ENCODE measurements at places on chromosomes 12 and 14.
A peak's percentile ranks its signal among the peaks of the same experiment; 100 is the strongest.

DNA sequence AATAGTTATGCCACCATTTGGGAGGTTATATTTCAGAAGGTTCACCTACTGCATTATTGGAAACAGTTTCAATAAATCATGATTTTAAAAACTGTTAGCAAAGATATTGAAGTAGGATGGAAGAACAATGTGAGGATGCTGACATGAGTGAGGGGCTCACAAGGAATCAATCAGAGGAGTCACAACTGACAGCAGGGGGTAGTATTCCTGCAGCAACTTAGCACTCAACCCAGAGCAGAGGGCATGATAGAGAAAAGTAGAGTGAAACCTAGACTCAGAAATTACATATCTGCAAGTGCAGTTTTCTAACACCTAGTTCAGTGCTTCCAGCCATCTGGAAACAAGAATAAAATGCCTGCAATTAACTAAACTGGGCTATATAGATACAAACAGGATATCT lies 772.5 kb upstream of the USP15 start:
- no peak for DNase-seq

- DNase-seq = no peak
Observed at GRCh38 chr12:851913-852312, 97.6 kb downstream of the RAD52 start.

- no peak for DNase-seq
Observed at GRCh38 chr14:85856430-85856829, 326.5 kb downstream of the FLRT2 start.

DNA sequence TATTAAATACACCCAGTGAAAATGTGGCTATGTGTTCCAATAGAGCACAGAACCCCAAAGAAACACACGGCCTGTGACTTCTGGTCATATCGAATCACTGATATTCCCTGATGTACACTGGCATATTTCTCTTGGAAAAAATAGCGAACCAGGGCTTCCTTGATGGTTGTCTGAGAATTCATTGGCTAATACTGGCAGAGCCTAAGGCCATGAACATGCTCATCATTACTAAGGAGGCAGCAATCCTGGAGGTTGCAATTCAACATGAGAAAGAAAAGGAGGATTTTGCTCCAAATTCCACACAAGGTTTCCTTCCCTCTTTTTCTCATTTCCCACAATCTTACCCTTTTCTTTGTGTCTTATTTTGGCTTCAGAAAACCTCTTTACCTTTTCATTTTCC lies 212.9 kb upstream of the HMGA2 start:
- DNase-seq = no peak

GRCh38 chr12:113221997-113222729 lies 899 bp downstream of the TPCN1 start:
- peak; percentile 35 for DNase-seq

DNA sequence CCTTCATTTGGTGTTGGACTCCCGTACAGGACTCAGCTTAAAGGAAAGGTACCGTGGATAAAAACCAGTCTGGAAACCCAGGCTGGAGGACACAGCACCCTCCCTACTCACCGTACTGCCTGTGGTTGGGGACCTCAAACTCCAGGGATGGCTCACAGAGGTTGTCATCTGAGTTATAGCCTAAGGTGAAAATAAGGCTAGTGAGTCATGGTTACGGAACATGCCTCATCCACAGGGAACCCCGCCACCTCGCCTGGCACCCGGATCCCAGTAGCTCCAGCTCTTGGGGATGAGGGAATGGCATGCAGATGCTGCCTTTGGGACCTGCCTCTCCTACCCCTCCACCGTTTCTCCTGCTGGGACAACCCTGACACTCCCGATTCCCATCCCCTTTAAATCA lies 36.8 kb upstream of the GPR68 start:
- no peak for DNase-seq

GRCh38 chr14:82587226-82587625 lies 1053.6 kb upstream of the SEL1L start:
- no peak for DNase-seq

DNA sequence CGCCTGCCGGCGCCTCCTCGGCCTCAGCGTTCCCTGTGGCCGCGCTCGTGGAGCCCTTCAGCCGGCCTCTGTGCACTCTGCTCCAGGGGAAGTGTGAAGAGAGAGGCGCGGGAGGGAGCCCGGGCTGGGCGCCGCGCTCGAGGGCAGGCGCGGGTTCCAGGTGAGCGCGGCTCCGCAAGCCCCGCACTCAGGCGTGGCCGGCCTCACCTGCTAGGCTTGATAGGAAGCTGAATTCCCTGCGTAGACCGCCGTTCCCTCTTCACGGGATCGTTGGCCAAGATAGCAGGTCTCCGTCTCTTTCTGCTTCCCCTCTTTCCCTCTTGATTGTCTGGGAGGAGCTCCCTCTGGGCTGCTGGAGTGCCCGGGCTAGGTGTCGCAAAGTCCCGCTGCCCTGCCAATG lies 89.7 kb downstream of the ASCL4 start:
- DNase-seq = no peak

DNA sequence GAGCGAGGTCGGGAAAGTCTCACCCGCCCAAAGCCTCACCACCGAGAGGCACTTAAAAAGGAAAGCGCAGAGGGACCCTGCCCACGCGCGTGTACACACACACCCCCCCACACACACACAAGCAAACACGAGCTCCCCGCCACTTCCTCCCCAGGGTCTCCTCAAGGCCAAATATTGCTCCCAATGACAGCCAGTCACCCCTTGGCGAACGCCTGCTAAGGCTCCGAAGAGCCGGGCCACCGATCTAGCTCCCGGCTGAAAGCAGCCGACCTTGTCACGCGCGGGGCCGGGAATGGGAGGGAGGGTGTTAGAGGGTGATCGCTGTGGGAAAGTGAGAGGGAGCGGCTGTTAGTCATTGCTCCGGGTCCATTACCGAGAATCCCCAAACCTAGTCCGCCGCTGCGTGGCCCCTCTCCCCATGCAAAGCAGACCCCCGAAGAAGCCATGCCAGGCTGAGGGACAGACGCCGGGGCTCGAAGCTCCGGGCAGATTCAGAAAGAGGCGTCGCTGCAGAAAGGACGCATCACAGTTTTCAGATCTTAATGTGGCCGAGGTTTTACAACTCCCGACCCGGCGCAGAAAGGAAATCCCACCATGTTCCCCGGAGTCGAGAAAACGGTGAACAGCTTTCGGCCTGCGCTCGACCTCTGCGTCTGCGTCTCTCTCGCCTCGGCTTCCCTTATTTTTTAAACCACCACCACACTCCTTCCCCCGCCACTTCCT lies 2.6 kb downstream of the BMP4 start:
- peak; percentile 10 for DNase-seq
